ENCODE measurements at places on chromosomes 2 and 18. TPM values are rescaled to one million over a fixed set of nuclear protein-coding genes. Genes with fewer than 3 reads are reported as not detected.

DNA sequence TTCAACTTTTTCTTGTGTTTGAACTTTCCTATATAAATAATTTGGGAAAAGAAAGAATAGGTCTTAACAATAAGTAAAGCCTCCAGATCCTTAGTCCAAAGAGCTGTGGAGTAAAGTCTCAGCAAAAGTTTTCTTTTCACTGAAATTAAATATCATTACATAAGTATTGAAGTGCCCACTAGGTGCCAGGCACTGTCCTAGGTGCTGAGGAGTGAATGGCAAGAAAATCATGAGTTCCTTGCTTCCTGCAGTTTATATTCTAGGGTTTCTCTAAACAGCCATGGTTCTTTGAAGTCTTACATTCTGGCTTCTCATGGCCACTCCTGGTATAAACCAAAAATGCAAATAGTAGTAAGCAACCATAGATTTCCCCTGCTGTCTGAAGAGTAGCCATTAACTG is 59.7 kb downstream of the SPP2 start:
- no peak for DNase-seq

DNA sequence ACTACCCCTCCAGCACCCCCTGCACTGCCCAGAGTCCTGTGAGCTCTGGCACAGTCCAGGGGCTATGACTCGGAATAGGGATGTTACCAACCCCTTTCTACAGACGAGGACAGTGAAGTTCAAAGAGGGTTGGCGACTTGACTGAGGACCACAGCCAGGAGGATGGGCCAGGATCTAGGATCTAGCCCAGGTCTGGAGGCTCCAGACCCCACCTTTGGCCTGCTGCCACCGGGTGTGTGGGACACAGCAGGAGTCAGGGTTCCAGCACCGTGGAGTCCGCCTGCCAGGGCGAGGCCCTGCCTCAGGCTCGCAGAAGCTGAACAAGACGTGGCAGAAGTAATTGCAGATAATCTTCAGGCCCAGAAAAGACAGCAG is 37.9 kb upstream of the GPC1 start:
- no peak for DNase-seq

- DNase-seq, result no peak
These were observed 92.7 kb downstream of the BIN1 start for GRCh38 chr2:127014224-127014623.

DNA sequence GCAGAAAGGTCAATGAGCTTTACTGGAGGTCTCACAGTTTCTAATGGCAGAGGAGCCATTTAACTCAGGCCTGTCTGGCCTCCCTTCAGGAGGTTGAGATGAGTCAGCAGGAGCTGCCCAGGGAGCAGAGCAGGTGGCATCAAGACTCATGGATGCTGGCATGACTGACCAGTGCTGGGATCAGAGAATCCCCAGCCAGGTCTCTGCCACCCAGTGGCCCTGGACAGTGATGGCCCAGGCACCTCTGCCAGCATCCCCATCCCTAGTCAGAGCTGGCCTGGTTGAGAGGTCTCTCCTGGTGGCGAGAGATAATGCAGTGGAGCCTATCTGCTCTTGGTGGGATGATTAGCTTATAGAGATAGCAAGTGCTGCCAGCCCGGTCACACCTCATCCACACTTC is 43.1 kb downstream of the GYPC start:
- no peak for DNase-seq

The IGFBP5 gene
- polyA plus RNA-seq, result 274 TPM

The STPG4 gene
- polyA plus RNA-seq, result not detected

The HOXD3 gene
- polyA plus RNA-seq, result 23.3 TPM

The ANKRD30BL gene
- polyA plus RNA-seq, result 0.98 TPM
